Esophagus mucosa (tissue), 1 donor: ENCODE measurements at places on chromosomes 3 and 15. TPM values are rescaled to one million over a fixed set of nuclear protein-coding genes. Genes with fewer than 3 reads are reported as not detected.

GRCh38 chr3:48979451-48979850 is 10.6 kb upstream of the P4HTM start:
- no peak for ATAC-seq

GRCh38 chr15:51448622-51449399 is 107.4 kb downstream of the GLDN start:
- no peak for ATAC-seq

COL6A5 gene
- 0.16 TPM for total RNA-seq

DNA sequence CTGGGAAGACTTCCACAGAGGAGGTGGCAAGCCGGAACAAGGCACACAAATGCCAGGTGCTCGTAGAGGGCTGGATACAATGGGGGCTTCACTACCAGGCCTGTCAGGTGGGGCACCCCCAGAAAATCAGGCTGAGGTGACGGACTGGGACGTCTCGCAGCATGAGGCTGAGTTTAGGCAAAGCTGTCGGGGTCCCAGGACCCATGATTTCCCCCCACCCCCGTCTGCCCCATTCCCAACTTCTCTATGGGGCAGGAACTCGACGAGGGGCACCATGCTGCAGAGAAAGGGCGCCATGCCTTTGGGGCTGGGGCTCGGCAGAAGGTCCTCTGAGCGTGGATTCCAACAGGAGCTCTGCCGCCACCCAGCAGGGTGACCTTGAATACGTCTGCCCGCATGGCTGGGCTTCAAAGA is 65.7 kb upstream of the HES1 start:
- ATAC-seq = no peak

DNA sequence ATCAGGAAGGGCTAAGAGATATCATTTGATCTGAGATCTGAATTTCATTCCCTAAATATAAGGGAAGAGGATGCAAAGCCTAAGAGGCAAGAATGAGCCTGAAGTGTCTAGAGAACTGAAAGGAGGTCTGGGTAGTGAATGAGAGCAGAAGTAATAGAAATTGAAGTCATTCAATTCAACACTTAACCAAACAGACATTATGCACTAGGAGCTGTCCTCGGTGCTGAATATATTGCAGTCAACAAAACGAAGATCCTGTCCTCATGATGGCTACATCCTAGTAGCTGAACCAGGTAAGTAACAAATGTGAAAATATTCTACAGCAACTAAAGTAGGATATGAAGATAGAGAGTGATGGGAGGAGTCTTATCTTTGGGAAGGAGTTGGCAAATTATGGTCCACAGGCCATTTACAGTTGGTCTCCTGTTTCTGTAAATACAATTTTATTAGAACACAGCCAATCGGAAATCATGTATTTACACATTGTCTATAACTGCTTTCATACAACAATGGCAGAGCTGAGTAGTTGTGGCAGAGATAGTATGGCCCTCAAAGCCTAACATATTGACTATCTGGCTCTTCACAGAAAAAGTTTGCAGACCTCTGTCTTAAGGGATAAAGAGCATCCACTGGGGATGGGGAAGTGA is 192.9 kb upstream of the CADPS start:
- ATAC-seq = no peak

DNA sequence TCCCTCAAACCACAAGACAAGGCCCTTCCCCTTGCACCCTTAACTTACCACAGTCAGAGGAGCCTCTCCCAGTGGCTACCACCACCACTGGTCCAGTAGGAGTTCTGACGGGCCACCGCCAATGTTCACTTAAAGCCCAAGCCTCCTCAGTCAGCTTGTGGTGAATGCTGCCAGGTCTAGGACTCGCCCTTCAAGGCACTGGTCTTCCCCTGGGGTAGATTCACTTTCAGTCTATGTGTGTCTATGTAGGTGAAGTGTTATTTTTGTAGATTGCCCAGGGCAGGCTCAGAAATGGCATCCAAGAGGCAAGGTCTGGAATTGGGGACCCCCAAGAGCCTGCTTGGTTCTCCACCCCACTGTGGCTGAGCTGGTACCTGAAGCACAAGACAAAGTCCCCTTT is 15.4 kb upstream of the CASR start:
- no peak for ATAC-seq

DNA sequence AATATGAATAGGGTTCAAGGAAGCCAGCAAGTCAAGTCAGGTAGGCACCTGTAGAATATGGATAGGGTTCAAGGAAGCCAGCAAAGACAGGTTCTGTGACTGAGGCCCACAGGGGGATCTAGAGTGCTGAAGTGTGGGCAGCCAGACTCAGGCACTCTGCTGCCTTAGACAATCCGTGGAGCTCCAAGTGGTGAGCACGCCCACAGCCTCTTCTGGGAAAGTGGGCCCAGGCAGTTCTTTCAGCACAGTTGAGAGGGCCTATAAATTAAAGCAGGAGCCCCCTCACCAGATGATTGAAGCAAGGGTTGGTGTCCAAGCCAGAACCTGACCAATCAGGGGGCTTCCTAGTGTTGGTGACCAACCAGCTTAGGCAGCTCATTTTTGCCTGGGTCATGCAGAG is 51.0 kb downstream of the ANP32A start:
- no peak for ATAC-seq

DNA sequence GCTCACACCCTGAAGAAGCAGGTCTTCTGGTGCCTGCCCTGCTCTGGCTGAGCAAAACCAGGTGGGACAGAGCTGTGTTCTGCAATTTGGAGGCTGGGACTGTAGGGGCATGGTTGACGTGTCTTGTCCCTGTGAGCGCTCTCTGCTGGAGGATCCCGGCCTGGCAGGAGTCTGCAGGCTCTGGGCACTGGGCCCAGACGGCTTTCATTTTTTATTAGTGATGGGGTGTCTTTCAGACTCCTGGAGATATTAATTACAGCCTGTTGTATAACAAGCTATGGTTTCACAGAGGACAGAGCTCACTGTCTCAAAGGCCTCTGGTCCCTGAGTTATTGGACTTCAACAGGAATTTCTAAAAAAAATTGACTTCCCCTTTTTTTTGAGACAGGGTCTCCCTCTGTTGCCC is 29.5 kb upstream of the ZNF710 start:
- ATAC-seq = peak; percentile 95

CX3CR1 gene
- total RNA-seq = 0.84 TPM

- peak; percentile 95 for ATAC-seq
Observed at GRCh38 chr3:170689296-170689829, 103.5 kb upstream of the SLC7A14 start.

TRIM59 gene
- 10.3 TPM for total RNA-seq

DNA sequence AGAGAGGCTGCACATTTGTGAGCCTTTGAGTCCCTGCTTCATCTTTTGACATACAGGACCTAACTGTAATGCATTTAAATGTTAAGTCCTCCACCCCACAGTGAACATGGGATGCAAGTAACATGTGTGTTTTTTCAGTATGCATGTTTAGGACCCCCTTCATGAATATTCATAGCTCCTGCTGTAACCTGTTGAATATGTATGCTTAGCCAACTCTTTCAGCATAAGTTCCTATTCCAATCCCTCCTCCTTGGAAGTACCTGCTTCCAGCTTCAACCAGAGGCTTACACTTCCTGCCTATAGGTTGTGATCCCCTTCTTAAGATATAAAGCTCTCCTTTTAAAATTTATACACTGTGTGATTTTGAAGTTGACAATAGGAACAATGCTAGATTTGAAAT is 36.9 kb upstream of the GNB4 start:
- ATAC-seq = no peak

DNA sequence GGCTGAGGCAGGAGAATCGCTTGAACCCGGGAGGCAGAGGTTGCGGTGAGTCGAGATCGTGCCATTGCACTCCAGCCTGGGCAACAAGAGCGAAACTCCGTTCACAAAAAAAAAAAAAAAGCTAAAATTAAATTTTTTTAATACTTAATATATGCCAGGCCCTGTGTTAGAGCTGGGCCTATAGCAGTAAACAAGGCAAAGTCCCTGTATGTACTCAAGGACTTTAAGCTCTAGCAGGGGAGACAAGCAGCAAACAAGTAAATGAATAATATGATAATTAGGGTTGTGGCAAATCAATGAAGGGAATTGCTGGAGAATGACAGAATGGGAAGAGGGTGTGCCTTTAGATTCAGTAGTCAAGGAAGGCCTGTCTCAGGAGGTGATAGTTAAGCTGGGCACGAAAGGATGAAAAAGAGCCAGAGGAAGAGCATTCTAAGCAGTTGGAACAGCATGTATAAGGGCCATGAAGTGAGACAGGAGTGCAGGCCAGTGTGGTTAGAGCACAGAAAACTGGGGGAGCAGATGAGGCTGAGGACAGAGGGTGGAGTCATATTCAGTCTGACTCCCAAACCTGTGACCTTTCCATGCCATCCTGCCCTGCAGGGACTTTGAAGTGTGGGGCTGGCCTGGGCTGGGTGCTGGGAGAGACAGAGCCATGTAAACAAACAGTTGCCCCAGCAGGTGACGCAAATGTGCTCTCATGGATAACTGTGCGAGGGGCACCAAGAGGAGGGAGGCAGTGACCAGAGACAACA is 6.6 kb upstream of the RAF1 start:
- peak; percentile 42 for ATAC-seq

CIAO2A gene
- 25.6 TPM for total RNA-seq

- no peak for ATAC-seq
Observed at GRCh38 chr15:31161951-31162350, 60.4 kb upstream of the TRPM1 start.

DNA sequence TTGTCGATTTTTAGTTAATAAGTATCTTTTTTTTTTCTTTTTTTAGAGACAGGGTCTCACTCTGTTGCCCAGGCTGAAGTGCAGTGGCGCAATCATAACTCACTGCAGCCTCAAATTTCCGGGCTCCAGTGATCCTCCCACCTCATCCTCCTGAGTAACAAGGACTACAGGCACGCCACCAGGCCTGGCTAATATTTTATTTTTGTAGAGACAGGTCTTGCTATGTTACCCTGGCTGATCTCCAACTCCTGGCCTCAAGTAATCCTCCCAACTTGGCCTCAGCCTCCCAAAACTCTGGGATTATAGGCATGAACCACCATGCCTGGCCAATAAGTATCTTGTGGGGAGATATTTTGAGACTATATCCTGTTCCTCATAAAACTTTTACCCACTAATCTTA is 29.4 kb upstream of the ARID3B start:
- no peak for ATAC-seq

LMAN1L gene
- total RNA-seq = not detected
